ENCODE measurements at places on chromosomes 3 and 15. TPM values are rescaled to one million over a fixed set of nuclear protein-coding genes. Genes with fewer than 3 reads are reported as not detected.

GRCh38 chr3:101009386-101009785 lies 16.2 kb upstream of the ABI3BP start:
- H3K27me3 ChIP-seq: no peaks in the 10 kb centered on the region
- no peak overlapping the region for H3K27ac ChIP-seq

GPR62 gene
- not detected for total RNA-seq

GRCh38 chr15:71455107-71455506 lies 339.8 kb downstream of the THSD4 start:
- H3K4me3 ChIP-seq: no peak overlapping the region
- no peaks in the 10 kb centered on the region for H3K27me3 ChIP-seq
- no peak for DNase-seq
- H3K4me1 ChIP-seq: no peaks in the 10 kb centered on the region

- no peak for DNase-seq
- H3K27me3 ChIP-seq: no peaks in the 10 kb centered on the region
- no peaks in the 10 kb centered on the region for H3K36me3 ChIP-seq
- no peak overlapping the region for H3K27ac ChIP-seq
- no peak overlapping the region for H3K4me3 ChIP-seq
Observed at GRCh38 chr15:57545995-57546394, 45.7 kb upstream of the MYZAP start.

GRCh38 chr15:40446144-40446543 lies 5.4 kb downstream of the BAHD1 start:
- H3K36me3 ChIP-seq: no peaks in the 10 kb centered on the region
- H3K4me3 ChIP-seq: no peak overlapping the region
- H3K4me1 ChIP-seq: peaks cover 33% of the 10 kb centered on the region
- H3K27ac ChIP-seq: no peak overlapping the region
- no peak for DNase-seq
- no peaks in the 10 kb centered on the region for H3K27me3 ChIP-seq

Data from naive thymus-derived CD4-positive, alpha-beta T cell (primary cell).